GDM1 (cell line): ENCODE measurements at places on chromosomes 6 and 20.

- DNase-seq, result no peak
These were observed 133.9 kb upstream of the NEDD9 start for GRCh38 chr6:11366183-11366933.

GRCh38 chr6:157229713-157230112, 93.6 kb downstream of the TMEM242 start:
- DNase-seq, result no peak

DNA sequence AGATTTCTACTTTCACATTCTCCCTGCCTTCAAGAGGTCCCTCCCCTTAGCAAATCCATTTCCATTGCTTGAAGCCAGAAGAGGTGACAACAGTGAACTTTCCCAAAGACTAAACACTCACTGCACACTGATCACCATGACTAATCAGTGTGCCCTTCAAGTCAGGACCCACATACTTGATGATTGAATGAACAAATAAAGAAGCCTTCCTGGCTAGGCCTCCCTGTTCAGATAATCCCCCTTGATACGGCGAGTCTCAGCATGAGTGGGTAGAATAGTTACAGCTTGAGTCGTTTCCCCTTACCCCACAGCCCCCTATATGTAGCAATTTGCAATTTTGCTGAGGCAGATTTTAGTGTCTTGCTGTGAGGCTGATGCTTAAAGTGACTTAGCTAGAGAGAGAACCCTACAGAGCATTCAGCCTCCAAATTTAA, 102.2 kb downstream of the UNC5CL start:
- DNase-seq, result no peak

- DNase-seq, result no peak
These were observed 67.9 kb upstream of the TGM3 start for GRCh38 chr20:2227861-2228260.

GRCh38 chr6:16799279-16800193, 38.3 kb upstream of the ATXN1 start:
- no peak for DNase-seq

GRCh38 chr20:54514028-54514607, 38.7 kb downstream of the DOK5 start:
- DNase-seq, result no peak

GRCh38 chr6:148566664-148567350, 180.0 kb upstream of the UST start:
- DNase-seq, result no peak

- no peak for DNase-seq
These were observed 1.5 kb downstream of the DLGAP4 start for GRCh38 chr20:36307412-36308325.

DNA sequence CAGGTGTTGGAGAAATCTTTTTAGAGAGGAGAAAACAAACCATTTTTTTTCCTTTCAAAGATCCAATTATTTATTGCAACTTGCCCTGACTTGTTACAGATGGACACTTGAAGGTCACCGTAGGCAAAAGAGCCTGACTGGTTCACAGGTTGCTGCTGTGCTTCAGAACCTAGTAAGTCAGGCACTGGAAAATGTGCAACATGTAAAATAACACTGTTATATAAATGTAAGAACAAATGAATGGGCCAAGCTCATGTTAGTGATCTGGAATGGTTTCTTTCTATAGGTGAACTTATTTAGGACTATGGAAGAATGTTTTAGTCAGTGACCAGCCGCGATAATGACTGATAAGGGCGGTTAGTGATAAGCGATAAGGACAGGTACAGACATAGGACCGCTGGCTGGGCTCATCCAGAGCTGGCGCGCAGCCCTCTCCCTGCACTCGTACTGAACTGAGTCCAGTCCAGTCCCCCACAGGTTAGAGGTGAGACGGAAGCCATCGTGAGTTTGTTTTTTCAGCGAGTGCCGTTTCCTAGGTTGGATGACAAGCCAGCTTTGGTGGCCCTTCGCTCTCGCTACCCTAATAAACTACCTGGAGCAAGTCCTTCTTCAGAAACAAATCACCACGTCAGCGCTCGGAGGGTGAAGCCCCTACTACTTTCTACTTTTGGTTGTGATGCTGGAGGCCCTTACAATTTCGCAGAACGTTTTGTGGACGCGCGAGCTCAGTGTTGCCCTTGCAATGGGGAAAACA, 94.4 kb upstream of the PRDM1 start:
- DNase-seq, result no peak
